ENCODE measurements at places on chromosomes 11 and 22.

- no peak for DNase-seq
These were observed 874 bp downstream of the APOL1 start for GRCh38 chr22:36253523-36254490.

GRCh38 chr11:119999220-119999619 lies 138.7 kb downstream of the TRIM29 start:
- DNase-seq = no peak

DNA sequence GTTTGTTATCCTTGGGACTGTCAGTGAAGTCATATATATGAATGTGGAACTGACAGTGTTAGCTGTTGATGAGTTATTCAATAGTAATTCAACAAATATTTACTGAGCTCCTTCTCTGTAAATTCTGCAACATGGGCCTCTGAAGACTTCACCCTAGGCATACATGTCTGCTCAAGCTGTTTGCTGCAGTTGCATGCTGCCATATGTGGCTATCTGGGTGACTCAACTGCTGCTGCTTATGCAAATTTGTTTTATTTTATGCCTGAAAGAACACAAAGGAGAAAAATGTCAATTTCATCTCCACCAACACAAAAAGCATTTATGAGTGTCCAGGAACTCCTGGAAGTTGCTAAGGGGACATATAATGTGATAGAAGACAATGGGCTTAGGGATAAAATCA lies 417.6 kb downstream of the AASDHPPT start:
- DNase-seq = no peak

DNA sequence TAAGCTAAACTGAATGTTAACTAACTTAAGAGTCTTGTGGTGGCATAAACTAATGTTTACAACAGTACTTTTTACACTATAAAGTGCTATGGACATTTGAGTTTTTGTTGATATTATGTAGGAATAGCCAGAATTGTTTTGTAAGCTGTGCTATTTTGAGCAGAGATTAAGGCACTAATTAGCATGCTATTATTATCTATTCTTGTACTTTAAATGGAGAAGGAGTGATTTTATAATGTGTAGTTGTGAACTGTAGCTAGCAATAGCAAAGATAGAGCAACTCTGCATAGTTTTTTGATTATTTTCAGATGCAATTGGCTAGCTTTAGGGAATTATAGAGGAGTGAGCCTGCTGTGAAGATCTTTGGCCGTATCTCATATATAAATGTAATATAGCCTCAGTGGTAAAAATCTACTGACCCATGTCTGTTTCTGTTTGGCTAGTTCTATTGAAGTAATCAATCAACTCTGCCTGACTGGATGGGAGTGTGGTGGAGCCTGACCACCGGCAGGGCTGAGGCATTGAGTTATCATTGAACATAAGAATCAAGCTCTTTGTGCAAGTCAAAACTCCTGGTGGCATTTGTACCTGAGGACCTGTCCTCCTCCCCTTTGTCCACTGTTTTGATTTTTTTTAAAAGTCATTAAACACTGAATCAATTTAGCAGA lies 34.3 kb downstream of the NCAM1 start:
- DNase-seq = no peak

GRCh38 chr11:128246364-128246801 lies 341.0 kb downstream of the ETS1 start:
- DNase-seq = no peak

- no peak for DNase-seq
These were observed 378.1 kb downstream of the CADM1 start for GRCh38 chr11:115126092-115126491.

- DNase-seq = no peak
These were observed 54.4 kb downstream of the IGLL5 start for GRCh38 chr22:22941831-22942510.

DNA sequence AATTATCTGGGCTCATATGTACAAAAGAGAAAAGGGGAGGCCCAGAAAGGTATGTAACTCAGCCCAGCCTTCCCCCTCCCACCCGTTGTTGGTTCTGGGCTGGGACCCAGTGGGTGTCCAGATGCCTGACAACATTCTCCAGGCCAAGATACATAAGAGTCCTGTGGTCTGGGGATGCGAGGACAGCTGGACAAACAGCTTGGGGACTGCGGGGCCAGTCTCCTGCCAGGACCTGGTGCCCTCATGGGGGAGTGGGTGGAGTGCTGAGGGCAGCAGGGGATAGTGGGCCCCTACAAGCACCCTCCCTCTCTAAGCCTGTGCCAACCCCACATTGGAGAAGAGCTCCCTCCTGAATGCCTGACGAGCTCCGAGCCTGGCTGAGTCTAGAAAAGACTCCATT lies 3.5 kb upstream of the SLC22A6 start:
- no peak for DNase-seq

DNA sequence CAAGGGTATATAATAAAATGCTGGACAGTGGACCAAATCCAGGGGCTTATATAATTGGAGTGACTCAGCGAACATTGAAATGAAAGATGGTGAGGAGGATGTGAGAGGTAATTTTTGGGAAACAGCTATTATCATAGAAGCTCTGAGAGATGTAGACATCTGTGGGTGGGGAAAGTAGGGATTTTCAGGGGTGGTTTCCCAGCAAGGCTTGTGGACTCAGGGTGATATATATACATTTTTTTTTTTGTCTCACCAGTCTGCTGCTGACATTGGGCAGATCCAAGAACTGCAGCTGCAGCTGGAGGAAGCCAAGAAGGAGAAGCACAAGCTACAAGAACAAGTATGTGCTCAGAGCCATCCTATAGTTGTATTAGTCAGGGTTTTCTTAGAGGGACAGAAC lies 208.1 kb downstream of the MYO18B start:
- DNase-seq = no peak

DNA sequence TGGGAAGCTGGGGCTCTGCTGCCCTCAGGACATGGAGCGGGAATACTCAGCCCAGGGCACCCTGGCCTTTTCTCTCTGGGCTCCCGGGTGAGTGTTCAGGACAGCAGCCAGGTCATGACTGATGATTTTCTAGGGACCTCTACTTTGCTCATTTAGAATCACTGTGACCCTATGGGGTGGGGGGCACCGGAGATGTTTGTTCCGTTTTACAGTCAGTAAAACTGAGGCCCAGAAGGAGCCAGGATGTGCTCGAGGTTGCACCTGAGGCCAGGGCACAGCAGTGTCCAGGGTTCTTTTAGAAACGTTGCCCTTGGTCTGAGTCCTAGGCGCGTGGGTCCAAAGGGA lies 48.1 kb downstream of the SMIM38 start:
- no peak for DNase-seq

DNA sequence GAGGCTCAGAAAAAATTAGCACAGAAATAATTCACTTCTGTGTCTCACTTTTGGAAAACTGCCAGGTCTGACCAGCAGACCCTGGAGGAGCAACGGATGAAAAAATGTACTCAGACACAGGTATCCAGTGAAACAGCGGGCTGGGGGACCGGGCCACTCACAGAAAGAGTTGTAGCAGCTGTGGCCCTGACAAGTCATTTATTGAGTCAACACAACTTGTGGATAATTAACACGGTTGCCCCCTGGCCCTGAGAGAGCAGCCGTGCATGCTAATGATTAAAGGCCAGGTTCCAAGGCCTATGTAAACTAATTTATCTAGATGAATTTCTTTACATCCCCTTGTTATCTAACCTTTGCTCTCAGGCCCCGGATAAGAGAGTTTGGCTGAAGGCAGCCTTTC lies 131.3 kb downstream of the AASDHPPT start:
- no peak for DNase-seq

DNA sequence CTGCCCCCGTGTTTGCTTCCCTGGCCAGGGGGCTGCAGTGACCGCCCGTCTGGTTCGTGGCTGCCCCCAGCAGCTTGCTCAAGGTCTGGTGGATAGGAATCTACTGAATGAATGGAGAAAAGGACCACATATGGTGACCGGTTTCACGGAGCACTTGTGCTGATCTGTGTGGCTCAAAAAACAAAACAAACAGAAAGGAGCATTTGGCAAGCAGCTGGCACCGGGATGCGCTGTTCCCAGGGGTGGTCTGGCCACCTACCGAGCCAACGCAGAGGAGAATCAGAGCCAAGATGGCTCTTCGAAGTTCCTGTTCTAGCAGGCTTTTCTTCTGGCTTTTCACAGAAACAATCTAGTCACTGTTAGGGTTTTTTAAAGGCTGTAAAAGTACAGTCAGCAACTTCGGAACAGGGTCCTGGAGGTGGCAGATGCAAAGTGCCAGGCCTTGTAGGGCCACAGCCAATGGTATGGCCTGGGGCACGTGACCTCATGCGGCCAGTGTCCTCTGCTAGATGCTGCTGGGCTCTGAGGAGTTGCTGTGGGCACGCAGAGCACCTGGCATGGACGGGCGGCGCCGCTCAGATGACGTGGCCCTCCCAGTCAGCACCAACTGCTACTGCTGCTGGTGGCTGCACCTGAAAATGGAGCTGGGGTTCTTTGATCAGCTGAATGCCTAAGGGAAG lies 27.3 kb upstream of the PACSIN2 start:
- DNase-seq = no peak

DNA sequence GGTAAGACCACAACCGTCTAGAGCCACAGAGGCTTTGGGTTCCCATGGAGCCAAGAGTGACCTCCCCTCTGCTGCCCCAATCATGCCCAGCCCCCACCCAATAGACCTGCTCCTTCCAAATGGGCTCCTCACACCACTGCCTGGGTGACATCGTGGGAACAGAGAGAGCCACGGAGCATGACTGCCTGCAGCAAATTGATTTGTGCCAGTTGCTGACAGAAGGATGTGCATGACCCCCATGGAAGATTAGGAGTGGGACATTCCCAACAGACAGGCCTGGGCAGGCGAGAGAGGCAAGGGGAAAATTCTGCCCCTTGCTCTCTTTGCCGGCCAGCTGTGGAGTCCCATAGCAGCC lies 88.5 kb downstream of the TENM4 start:
- no peak for DNase-seq

DNA sequence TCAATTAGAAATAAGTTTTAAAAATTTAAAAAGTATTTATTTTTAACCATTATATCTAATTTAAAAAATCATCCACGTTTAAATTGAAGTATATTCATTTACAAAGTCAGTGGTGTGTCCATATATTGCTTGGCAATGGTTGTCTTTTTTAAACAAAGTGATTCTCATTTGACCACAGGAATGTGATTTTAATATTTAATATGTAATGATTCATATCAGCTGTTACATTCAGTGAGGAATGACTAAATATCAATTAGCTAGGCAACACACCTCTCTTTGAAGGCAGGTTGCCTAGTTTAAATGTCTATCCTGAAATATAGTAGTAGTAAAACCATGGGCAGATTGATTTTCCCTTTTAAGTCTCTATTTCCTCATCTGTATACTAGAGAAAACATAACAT lies 392.2 kb upstream of the CCDC179 start:
- DNase-seq = no peak

DNA sequence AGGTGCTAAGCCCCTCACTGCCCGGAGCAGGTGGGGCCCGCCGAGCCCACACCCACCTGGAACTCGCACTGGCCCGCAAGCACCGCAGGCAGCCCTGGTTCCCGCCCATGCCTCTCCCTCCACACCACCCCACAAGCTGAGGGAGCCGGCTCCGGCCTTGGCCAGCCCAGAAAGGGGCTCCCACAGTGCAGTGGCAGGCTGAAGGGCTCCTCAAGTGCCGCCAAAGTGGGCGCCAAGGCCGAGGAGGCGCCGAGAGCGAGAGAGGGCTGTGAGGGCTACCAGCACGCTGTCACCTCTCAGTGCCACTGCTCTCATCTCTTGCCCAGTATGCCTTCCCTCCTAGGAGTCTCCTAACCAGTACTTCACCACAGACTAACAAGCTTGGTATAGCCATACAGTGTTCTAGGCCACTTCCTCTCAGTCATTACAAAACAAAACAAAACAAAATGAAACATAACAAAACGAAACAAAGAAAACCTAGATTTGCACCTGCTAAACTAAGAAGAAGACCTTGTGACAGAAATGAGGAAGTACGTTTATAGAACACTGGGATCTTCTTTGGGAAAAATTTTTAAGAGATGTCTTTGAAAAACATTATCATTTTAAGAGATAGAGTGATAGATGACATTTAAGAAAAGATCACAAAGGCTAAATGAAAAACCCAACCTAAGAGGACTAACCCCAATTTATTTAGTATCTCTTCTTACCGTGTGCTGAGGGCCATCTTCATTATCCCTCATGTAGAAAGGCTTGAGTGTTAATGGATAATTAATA lies 47.7 kb upstream of the GAB2 start:
- DNase-seq = no peak

- no peak for DNase-seq
These were observed 874 bp upstream of the PLAAT4 start for GRCh38 chr11:63535734-63536133.

- DNase-seq = no peak
These were observed 1.9 kb downstream of the USP47 start for GRCh38 chr11:11843642-11844041.

Data from naive thymus-derived CD8-positive, alpha-beta T cell (primary cell).